ENCODE measurements at places on chromosomes 13 and 19.
A peak's percentile ranks its signal among the peaks of the same experiment; 100 is the strongest.

DNA sequence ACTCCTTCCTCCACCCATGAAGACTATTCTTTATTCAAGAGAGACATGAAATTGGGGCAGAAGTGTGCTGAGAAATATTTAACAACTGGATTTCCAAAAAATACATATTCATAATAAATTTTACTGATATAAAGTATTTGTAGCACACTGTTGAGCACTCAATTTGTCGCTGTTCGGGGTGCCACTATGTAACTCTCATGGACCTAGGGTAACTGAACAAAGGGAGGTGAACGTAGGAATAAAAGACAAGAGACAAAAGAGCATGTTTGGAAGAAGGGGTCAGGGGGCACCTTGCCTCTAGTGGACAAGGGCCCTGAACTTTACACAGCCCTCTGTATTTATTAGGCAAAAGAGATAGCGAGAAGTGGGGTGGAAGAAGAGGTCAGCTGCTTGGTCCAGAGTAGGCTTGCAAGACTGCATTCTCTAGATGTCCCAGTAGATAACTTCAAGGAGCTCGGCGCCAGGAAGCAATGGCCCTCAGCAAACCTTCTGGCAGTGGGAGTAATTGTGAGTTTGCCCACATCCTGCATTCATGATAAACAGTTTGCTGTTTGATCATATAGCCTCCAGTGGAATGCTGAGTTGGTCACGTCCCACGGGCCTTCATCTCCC is 4.5 kb upstream of the ZNF175 start:
- no peak for DNase-seq

DNA sequence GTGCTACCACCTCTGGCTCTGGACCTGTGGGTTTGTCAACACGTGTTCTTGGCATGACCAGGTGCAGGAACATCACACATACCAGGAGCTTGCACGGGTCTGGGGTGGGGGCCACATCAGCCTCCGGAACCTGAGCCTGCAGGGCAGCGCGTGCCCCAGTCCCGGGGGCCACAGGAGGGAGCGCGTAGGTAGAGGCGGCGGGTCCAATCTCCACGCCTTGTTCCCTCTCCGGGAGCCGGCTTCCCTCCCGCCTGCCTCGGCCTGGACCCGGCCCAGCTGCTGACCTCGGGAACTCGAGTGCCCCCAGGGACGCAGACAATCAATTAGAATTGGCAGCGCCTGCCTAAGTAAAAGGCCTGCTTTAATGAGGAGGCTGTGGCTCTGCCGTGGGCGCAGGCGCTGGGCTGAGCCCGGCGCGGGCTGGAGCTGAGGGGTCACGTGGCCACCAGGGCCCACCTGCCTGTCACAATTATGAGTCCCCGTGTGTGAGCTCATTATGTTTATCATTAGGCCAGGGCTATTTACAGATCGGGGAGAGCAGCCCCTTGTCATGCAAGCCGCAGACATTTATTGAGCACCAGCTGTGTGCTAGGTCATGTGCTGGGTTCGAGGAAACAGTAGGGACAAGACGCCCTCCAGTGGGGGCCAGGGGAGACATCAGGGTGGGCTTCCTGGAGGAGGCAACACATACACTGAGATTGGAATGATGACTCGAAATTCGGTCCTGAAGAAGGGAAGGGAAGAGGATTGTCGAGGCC is 32.2 kb upstream of the TNFAIP8L1 start:
- peak; percentile 91 for DNase-seq

- no peak for DNase-seq
Measured at GRCh38 chr13:93279982-93280381, 53.4 kb downstream of the GPC6 start.

- no peak for DNase-seq
Measured at GRCh38 chr19:31268751-31269383, 80.4 kb downstream of the TSHZ3 start.

GRCh38 chr13:36815062-36815461 is 4.0 kb upstream of the RFXAP start:
- DNase-seq, result no peak

Data from NCI-H1436 treated with DMSO at 0.1 percent for 48 hours (cell line).